CD4-positive, alpha-beta memory T cell (primary cell): ENCODE measurements at places on chromosomes 2 and 18. TPM values are rescaled to one million over a fixed set of nuclear protein-coding genes. Genes with fewer than 3 reads are reported as not detected.

DNA sequence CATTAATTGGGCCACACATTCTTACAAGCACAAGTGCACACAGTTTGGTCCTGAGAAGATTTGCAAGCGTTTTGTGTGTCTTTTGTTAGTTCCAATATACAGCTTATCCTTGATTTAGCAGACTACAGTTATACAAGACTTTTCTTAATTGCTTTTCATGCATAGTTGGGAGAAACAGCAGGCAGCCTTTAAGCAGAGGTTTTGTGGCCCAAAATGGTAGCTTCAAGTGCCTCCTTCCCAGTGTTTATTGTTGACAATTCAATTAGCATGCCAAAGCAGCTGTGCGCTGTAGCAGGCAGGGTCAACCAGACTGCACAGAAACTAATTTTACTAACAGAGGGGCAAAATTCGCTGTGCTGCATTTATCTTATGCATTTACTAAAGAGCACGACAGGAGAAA is 47.5 kb downstream of the FRZB start:
- H3K36me3 ChIP-seq, result no peaks in the 10 kb centered on the region
- no peak overlapping the region for H3K4me3 ChIP-seq
- no peaks in the 10 kb centered on the region for H3K4me1 ChIP-seq

GRCh38 chr18:76398295-76398694 is 96.7 kb downstream of the ZNF516 start:
- DNase-seq, result no peak
- H3K27ac ChIP-seq, result no peak overlapping the region
- H3K4me3 ChIP-seq, result no peak overlapping the region
- no peaks in the 10 kb centered on the region for H3K36me3 ChIP-seq

DNA sequence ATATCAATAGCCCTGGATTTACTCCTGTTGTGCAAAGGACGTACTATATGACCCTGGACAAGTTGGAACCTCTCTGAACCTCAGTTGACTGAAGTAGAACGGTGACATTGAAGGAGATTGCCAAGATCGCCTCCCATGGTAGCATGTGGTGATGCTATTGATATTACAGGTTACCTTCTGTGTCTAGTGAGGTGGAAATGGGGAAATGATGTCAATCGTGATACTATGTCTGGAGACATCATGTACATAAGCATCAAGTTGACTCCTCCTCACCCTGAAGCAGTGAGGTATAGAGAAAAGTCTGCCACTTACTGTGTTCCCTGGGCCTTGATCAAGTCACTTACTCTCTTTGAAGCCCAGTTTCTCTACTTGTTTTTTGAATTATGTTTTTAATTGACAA is 93.9 kb downstream of the KLF7 start:
- H3K36me3 ChIP-seq, result no peaks in the 10 kb centered on the region
- no peak overlapping the region for H3K27ac ChIP-seq
- no peak overlapping the region for H3K4me3 ChIP-seq
- peaks cover 17% of the 10 kb centered on the region for H3K4me1 ChIP-seq
- no peaks in the 10 kb centered on the region for H3K27me3 ChIP-seq
- DNase-seq, result no peak

Gene HOXD10
- not detected for total RNA-seq

Gene NFU1
- 23.9 TPM for total RNA-seq
